Aorta (tissue), 5 donors: ENCODE measurements at places on chromosomes 12 and 14. TPM values are rescaled to one million over a fixed set of nuclear protein-coding genes. Genes with fewer than 3 reads are reported as not detected.

Gene KERA
- not detected for total RNA-seq

Gene ZNF84
- total RNA-seq = 32.1 TPM

Gene KLRD1
- total RNA-seq = 6.5 TPM

Gene PLXNC1
- total RNA-seq = 7.5 TPM

Gene DBX2
- total RNA-seq = 0.27 TPM

Gene CLEC1B
- total RNA-seq = not detected

DNA sequence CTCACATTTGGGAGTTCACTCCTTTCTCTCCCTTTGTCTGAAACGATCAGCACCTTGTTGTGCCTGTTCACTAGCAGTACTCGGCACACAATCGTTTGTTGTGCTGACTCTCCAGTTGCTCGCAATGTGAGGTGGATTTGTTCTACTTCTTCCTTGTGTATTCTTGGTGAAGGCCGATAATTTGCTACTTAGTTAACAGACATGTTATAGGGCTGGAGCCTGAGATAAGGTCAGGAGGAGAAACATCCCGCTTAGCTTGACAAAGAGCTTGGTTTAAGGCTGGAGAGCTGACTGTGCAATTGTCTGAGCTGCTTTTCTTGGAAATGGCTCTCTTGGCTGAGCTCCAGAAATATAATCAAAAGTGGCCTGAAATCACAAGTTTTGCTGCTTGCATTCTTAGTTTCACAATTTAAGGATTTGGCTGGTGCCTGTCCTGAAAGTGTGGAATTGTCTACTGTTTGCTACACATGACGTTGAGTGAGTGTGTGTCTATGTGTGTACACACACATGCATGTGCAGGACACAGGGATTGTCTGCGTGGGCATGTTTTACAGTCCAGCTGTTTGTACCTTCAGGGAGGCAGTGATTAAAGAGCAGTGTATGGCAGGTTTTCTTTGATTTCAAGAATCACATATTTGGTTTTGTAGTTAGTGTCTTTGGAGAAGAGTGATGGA, 77.7 kb downstream of the ARF6 start:
- no peak for DNase-seq
- H3K36me3 ChIP-seq = no peaks in the 10 kb centered on the region
- no peaks in the 10 kb centered on the region for H3K27me3 ChIP-seq
- H3K27ac ChIP-seq = peak overlapping the region; percentile 11

- H3K4me3 ChIP-seq = peak overlapping the region; percentile 94
- no peaks in the 10 kb centered on the region for H3K36me3 ChIP-seq
- H3K27ac ChIP-seq = no peak overlapping the region
- H3K27me3 ChIP-seq = no peaks in the 10 kb centered on the region
- no peak for DNase-seq
Measured at GRCh38 chr12:754851-755562, 2.6 kb downstream of the WNK1 start.

- H3K4me1 ChIP-seq = no peaks in the 10 kb centered on the region
- no peak for DNase-seq
- no peaks in the 10 kb centered on the region for H3K36me3 ChIP-seq
- peak overlapping the region; percentile 30 for H3K4me3 ChIP-seq
- no peak overlapping the region for H3K27ac ChIP-seq
Measured at GRCh38 chr12:750366-751191, 1.8 kb upstream of the WNK1 start.

- peak; percentile 40 for DNase-seq
- no peak overlapping the region for H3K4me3 ChIP-seq
- H3K4me1 ChIP-seq = no peaks in the 10 kb centered on the region
Measured at GRCh38 chr12:113978080-113978479, 12.0 kb upstream of the RBM19 start.

GRCh38 chr14:75084513-75084912, 15.1 kb downstream of the ZC2HC1C start:
- no peaks in the 10 kb centered on the region for H3K4me1 ChIP-seq
- DNase-seq = no peak
- no peak overlapping the region for H3K27ac ChIP-seq

GRCh38 chr12:4850857-4851380, 58.8 kb upstream of the KCNA1 start:
- H3K4me1 ChIP-seq = no peaks in the 10 kb centered on the region
- H3K27ac ChIP-seq = no peak overlapping the region
- no peak for DNase-seq
- no peaks in the 10 kb centered on the region for H3K36me3 ChIP-seq

- H3K4me3 ChIP-seq = no peak overlapping the region
- no peaks in the 10 kb centered on the region for H3K36me3 ChIP-seq
- no peak overlapping the region for H3K27ac ChIP-seq
- H3K27me3 ChIP-seq = no peaks in the 10 kb centered on the region
- peak; percentile 28 for DNase-seq
- H3K4me1 ChIP-seq = peaks cover 4% of the 10 kb centered on the region
Measured at GRCh38 chr14:100340423-100340813, 17.3 kb downstream of the SLC25A47 start.

GRCh38 chr12:41745593-41745992, 399.1 kb downstream of the GXYLT1 start:
- no peak overlapping the region for H3K27ac ChIP-seq
- H3K36me3 ChIP-seq = no peaks in the 10 kb centered on the region
- H3K4me3 ChIP-seq = no peak overlapping the region

GRCh38 chr14:102949062-102949800, 26.8 kb downstream of the AMN start:
- peak; percentile 67 for DNase-seq
- peaks cover 3% of the 10 kb centered on the region for H3K36me3 ChIP-seq
- H3K27me3 ChIP-seq = no peaks in the 10 kb centered on the region

DNA sequence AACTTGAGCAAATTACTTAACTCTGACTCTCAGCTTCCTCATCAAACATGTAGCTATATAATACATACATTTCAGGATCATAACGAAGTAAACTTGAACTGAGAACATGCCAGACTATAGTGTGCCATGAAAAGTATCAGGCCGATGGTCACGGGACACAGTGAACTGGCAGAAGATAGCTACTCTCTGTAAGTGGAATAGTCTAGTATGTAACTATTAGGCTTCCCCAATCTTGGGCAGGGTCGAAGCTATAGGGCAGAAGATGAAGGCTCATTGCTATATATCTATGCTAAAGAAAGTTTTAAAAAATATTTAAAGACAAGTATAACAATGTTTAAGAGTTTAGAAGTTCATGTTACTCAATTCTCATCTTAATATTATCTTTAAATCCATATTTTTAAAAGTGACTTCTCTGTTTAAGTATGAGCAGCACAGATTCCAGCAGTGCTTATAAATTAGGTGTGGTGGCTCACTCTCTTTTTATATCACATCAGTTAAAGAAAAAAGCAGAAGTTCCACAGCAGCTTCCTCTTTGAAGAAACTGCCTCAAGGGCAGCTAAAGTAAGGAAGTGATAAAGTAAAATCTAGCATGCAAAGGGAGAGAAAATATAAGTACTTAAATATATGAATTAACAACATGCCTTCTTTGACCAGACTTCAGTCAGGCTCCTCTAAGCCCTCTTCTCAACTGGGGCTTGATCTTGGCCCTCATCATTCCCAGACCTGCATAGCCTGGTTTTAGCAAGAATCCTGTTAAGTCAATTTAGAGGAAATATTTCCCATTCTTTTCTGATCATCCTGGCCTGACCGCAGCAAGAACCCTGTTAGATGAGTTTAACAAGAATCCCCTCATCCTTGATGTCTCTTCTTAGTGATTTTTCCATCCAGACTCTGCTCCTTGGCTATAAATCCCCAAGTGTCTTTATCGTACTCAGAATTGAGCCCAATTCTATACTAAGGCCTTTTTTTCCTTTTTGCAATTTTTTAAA, 8.4 kb upstream of the GLIPR1 start:
- H3K4me3 ChIP-seq = no peak overlapping the region
- DNase-seq = no peak
- H3K4me1 ChIP-seq = no peaks in the 10 kb centered on the region
- H3K36me3 ChIP-seq = no peaks in the 10 kb centered on the region
- no peaks in the 10 kb centered on the region for H3K27me3 ChIP-seq
- H3K27ac ChIP-seq = no peak overlapping the region

DNA sequence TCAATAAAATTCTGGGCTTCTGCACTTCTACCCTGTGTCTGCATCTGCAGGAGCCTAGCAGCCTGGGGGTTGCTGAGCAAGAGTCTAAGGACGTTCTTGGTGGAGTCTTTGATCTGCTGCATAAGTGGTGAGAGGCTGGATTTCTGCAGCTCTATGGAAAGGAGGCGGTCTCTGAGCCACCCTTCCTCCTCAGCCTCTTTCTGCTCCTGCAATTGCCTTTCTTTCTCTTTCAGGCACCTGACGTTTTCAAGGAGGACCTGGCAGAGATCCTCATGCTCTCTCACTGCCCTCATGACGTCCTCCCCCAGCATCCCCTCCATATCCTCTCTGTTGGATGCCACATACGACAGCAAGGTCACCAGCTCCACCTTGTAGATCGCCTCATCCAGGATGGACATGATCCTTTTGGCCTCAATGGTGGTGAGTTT, 13.6 kb upstream of the TPCN1 start:
- no peak overlapping the region for H3K4me3 ChIP-seq
- no peaks in the 10 kb centered on the region for H3K36me3 ChIP-seq
- peak overlapping the region; percentile 1 for H3K27ac ChIP-seq
- DNase-seq = peak; percentile 52

DNA sequence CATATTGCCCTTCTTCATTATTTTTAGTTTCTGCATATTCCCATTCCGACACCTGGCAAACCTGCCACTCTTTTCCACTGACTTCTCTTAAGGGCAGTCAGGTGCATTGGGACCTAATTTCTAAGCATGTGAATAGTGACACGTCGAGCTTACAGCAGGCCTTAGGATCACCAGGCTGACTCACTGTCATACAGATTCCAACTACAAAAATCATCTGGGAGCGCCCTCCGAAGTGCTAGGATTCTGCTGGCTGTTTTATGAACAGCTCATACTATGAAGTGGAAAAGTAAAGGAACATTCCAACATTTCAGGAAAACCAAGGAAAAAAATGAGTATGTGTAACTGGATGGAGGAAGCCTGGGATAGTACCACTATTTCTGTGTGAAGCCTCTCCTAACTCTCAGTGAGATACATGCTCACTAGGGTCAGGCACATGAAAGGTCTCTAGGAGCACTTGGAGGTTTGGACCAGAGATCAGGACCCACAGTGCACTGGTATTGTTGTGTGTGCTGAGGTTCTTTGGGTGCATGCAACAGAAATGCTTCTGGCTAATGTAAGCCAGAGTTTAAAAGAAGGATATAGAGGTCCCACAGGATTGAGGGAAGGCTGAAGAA, 257.4 kb downstream of the ZFP36L1 start:
- no peak overlapping the region for H3K27ac ChIP-seq
- no peak for DNase-seq
- H3K36me3 ChIP-seq = no peaks in the 10 kb centered on the region
- no peaks in the 10 kb centered on the region for H3K27me3 ChIP-seq
- no peaks in the 10 kb centered on the region for H3K4me1 ChIP-seq

GRCh38 chr12:112188130-112188830, 62.9 kb downstream of the TRAFD1 start:
- peak; percentile 30 for DNase-seq
- H3K4me3 ChIP-seq = no peak overlapping the region

DNA sequence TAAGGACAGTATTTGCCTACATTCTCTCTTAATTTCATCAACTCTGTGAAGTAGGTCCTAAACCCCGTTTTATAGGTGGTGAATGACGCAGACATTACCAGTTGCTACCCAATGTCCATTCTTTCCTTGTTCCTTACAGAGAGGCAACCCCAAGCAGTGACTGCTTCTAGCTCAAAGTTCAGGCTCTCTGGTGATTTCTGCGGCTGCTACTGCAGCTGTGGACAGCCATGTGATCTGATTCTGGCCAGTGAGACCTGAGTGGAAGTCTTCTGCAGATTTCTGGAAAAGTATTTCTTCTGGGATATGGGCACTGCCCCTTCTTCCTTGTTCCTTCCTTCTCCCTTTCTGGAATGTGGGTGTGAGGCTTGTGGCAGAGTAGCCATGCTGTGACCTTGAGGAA, 82.9 kb downstream of the ARF6 start:
- H3K27me3 ChIP-seq = no peaks in the 10 kb centered on the region
- no peak for DNase-seq
- H3K4me3 ChIP-seq = no peak overlapping the region

- H3K36me3 ChIP-seq = no peaks in the 10 kb centered on the region
- H3K27ac ChIP-seq = no peak overlapping the region
- H3K4me3 ChIP-seq = no peak overlapping the region
Measured at GRCh38 chr12:52208424-52209165, 16.8 kb upstream of the KRT80 start.

DNA sequence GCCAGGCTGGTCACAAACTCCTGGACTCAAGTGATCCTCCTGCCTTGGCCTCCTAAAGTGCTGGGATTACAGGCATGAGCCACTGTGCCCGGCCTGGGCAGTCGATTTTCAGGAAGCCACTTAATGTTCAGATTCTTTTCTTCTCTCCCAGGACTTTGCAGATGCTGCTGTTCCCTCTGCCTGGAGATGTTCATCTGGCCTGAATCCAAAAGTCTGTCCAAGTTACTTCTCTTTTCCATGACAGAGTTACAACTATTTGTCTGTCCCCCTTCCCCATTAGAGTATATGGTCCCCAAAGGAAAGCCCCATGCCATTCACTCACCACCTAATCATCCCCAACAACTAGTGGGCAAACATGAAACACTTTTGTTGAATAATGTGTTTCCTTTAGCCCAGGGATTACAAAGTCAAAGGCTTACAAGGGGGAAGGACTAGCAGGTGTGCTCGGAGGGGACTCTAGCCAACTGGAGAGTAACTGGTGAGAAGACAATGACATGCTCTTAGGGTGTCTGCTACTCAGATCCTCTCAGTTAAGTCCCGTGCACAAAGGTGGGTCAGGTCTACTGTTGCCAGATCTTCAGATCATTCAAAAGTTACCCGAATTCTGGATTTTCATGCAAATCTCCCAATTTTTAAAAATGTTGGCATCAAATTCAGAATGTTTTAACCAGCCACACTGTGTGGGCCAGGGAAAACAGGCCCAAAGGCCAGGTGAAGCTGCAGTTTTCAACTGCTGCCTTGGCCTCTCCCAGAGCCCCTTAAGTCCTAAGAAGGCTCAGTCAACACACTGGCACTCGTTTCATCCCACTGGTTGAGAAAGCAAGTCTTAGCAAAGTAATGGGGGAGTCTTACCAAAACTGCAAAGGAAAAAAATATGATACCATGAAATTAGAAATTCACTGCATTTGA, 29.6 kb downstream of the NUDT4 start:
- no peak for DNase-seq
- no peak overlapping the region for H3K4me3 ChIP-seq
- H3K27ac ChIP-seq = no peak overlapping the region
- no peaks in the 10 kb centered on the region for H3K36me3 ChIP-seq
- peaks cover 3% of the 10 kb centered on the region for H3K4me1 ChIP-seq

DNA sequence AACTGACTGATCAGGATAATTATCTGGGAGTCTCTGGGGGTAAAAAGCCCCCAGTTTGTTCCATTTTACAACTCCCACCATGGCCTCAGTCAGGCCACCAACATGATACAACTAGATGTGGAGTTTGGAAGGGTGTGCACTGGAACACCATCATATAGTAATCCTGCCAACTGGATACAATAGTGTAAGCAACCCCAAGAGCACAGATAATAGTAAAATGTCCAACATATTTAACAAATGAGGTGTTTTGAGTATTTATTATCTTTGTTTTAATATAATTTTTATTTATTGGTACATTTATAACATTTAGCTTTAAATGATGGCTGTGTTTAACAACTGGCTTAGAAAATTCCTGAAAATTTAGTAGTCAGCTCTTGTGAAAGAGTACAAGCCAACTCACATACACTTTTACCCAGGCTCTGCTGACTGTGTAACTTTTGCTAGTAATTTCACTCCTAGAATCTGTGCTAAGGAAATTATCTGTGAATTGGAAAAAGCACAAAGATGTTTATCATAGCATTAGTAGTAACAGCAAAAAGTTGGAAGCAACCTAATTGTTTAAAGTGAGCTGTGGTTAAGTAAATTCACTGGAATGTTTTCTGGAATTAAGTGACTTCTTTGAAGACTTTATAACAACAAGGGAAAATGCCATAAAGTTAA, 196.8 kb downstream of the RAD51B start:
- no peak overlapping the region for H3K27ac ChIP-seq
- H3K27me3 ChIP-seq = no peaks in the 10 kb centered on the region
- H3K4me1 ChIP-seq = peaks cover 2% of the 10 kb centered on the region
